ENCODE measurements at places on chromosomes 6 and 20.

DNA sequence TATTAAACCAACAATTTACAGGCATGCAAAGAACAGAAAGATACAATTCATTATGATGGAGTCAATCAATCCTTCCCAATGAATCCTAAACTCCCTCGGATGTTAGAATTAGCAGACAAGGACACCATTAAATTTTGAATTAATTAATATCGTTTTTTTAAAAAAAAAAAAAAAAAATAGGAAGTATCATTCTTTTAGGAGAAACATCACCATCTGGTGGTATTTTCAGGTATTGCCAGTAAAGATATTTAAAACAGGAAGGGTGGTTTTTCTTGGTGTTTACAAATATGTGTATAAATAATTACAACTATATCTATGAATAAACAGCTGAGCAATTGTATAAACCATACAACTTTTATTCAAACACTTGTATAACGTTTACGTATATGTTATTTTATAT is 564.4 kb downstream of the HAO1 start:
- no peak for DNase-seq

GRCh38 chr6:47047479-47048407 is 5.6 kb upstream of the ADGRF1 start:
- DNase-seq, result peak; percentile 9

DNA sequence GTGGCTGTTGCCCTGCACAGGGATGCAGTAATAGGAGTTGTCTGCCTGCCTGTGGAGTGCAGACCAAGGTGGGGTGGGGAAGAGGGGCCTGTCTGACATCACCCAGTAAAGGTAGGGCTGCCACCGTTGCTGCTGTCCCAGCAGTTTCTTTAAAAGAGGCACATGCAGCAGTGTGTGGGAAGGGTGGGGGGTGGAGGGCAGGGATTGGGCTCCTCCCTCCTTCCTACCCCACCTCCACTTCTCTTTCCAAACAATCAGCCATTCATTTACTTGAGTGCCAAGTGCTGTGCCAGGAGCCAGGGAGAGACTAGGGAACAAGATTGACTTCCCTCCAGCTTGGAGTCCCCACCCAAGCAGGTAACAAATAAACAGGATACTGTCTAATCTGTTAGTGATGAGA is 66.8 kb upstream of the MYL9 start:
- no peak for DNase-seq

- DNase-seq, result no peak
Observed at GRCh38 chr6:139529420-139529819, 155.0 kb upstream of the CITED2 start.

DNA sequence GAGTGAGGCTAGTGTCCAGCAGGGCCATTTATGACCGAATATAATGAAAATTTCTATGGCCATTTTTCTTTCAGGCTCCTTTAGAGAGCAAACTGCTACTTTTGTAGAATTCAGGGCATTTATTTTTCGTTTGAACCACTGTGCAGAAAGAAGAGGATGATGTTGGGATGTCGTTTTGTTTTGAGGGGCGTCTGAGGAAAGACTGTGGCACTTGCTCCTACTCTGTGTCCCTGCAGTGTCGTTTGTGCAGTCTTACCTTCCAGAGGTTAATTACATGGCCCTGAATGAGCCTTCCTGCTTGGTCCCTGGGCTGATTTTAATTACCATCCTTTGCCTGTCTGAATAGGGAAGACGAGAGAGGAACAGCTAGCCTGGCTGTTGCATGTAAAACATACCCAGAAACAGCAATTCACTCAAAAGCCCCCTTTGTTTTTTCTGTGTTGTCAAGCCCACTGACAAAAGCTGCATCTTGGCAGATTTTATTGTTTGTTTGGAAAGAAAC is 65.3 kb downstream of the CTNNBL1 start:
- no peak for DNase-seq

DNA sequence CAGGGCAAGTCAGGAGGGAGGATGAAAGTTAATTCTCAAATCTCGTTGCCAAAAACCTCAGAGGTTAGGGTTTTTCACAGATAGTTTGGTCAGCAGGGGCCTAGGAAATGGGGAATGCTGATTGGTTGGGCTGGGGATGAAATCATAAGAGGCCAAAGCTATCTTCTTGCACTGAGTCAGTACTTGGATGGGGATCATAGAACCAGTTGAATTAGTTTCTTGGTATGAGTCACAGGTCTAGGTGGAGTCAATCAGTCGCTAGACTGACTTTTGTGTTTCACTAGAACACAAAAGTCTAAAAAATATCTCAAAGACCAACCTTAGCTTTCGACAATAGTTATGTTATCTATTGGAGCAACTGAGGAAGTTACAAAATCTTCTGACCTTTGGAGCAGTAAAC is 368.5 kb downstream of the TBC1D32 start:
- no peak for DNase-seq

DNA sequence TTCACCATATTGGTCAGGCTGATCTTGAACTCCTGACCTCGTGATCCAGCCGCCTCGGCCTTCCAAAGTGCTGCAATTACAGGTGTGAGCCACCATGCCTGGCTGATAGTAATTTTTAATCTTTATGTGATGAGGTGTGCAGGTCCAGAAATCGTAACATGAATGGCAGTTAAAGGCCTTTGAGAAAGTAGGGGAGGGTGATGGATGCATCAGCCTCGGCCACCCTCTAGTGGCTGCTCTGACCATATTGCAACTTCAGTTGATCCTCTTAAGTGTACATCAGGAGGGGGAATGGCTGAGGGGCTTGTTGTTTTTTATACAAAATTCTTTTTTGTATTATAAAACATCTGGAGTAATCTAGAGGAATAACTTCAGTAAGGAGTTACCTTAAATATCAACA is 193.0 kb downstream of the ZFAND3 start:
- peak; percentile 18 for DNase-seq

DNA sequence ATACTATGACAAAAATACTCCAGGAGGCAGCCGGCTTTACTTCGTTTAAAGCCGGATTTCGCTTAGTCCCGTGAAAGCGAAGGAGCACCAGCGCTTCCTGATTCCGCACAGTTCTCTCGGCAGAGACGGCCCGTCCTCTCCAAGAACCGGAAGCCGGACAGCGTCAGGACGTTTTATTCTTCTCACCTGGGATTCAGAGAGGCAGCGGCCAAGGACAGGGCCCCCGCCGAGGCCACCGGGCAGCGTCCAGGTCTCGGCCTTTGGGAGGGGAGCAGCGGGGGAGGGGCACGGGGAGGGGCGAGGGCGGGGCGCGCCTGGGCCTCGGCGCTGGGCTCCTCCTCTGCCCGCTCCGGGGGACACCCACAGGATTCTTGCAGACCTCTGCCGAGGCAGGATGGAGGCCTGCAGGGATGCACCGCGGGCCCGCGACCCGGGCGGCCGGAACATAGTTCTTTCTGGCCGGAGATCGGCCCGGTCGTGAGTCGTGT is 2.8 kb upstream of the DIDO1 start:
- DNase-seq, result peak; percentile 65

DNA sequence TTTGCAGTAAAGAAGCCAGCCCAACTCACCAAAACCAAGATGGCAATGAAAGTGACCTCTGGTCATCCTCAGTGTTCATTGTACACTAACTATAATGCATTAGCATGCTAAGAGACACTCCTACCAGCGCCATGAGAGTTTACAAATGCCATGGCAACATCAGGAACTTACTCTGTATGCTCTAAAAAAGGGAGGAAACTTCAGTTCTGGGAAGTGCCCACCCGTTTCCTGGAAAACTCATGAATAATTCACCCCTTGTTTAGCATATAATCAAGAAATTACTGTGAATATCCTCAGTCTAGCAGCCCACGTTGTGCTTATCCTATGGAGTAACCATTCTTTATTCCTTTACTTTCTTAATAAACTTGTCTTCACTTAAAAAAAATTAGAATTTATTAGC is 19.4 kb upstream of the TRERF1 start:
- no peak for DNase-seq

GRCh38 chr6:97632341-97632740 is 349.3 kb upstream of the MMS22L start:
- DNase-seq, result no peak

- no peak for DNase-seq
Observed at GRCh38 chr20:50389808-50390684, 120.1 kb upstream of the PTPN1 start.

- DNase-seq, result no peak
Observed at GRCh38 chr6:25263657-25264056, 15.5 kb upstream of the CARMIL1 start.

DNA sequence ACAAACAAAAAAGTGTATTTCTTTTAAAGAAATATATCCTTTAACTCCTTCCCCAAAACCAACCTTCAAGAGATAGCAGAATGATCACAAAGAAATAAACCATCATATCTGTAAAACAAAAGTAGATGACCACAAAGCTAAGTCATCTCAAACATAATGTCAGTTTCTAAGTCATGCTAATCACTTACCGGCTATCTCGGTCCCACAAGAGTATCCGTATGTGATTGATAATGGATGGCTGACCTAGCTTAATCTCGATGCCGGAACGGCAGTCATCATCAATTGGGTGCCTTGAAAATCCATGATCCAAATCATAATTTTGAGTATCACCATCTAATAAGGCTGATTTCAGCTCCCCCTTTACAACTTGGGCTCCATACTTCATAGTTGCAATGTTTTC is 59.7 kb downstream of the BTBD9 start:
- DNase-seq, result no peak

GRCh38 chr6:70254784-70255183 is 48.1 kb downstream of the COL9A1 start:
- no peak for DNase-seq

GRCh38 chr20:43849496-43850186 is 65.0 kb upstream of the TOX2 start:
- DNase-seq, result no peak

GRCh38 chr6:106692112-106692818 is 62.9 kb downstream of the QRSL1 start:
- no peak for DNase-seq

GRCh38 chr6:167760979-167761793 is 65.5 kb upstream of the AFDN start:
- no peak for DNase-seq

- DNase-seq, result no peak
Observed at GRCh38 chr20:62484478-62484877, 8.7 kb upstream of the GATA5 start.

- DNase-seq, result no peak
Observed at GRCh38 chr6:143346004-143346403, 104.5 kb downstream of the ADAT2 start.

- DNase-seq, result no peak
Observed at GRCh38 chr6:156771761-156772160, 5.4 kb upstream of the ARID1B start.

GRCh38 chr6:136445063-136445462 is 105.2 kb downstream of the MAP7 start:
- DNase-seq, result no peak

DNA sequence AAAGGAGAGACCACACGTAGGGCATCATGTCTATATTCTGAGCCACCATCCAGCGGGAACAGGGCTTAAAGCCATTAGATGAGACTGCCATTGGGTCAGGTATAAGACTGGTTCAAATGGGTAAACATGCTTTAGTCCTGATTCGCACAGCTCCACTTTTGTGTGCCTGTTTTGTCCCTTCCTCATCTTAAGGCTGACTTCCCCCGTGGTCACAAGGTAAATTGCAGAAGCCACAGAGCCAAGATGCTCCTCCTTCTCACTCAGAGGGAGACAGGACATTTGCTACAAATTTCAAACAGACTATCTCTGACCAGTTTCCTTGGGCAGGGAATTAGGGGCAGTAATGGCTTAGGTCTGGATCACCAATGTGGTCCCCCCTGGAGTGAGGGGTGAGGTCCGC is 11.4 kb upstream of the IFNGR1 start:
- no peak for DNase-seq

- DNase-seq, result no peak
Observed at GRCh38 chr6:137734005-137734874, 132.8 kb upstream of the TNFAIP3 start.

GRCh38 chr6:168347053-168347452 is 27.5 kb upstream of the DACT2 start:
- no peak for DNase-seq

- no peak for DNase-seq
Observed at GRCh38 chr20:51228763-51229162, 205.9 kb upstream of the KCNG1 start.

DNA sequence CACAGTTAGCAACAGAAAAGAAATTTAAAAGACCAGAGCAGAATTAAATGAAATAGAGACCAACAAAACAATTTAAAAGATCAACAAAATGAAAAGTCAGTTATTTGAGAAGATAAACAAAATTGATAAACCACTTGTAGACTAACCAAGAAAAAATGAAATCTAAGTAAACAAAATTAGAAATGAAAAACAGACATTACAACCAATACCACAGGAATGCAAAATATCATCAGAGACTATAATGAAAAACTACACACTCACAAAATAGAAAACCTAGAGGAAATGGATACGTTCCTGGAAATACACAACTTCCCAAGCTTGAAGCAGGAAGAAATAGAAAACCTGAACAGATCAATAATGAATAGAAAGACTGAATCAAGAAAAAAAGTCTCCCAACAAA is 97.8 kb downstream of the WDR27 start:
- no peak for DNase-seq

GRCh38 chr6:30750379-30750668 is 6.0 kb upstream of the IER3 start:
- no peak for DNase-seq

DNA sequence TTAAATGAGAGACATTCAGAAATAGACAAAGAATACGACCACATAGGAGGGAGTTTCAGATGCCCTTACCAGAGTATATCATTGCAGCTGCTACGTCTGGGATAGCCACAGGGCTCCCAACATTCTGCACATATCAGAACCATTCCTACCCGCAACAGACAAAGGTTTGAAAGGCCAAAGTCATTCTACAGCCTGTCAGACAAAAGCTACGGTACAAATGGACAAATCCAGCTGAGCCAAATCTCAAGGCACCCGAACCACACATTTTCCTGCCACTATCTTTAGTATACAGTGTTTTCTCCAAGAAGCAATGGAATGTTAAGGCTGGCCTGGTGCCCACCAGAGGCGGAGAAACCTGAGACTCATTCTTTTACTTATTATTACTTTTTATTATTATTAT is 30.5 kb upstream of the LYRM2 start:
- no peak for DNase-seq

DNA sequence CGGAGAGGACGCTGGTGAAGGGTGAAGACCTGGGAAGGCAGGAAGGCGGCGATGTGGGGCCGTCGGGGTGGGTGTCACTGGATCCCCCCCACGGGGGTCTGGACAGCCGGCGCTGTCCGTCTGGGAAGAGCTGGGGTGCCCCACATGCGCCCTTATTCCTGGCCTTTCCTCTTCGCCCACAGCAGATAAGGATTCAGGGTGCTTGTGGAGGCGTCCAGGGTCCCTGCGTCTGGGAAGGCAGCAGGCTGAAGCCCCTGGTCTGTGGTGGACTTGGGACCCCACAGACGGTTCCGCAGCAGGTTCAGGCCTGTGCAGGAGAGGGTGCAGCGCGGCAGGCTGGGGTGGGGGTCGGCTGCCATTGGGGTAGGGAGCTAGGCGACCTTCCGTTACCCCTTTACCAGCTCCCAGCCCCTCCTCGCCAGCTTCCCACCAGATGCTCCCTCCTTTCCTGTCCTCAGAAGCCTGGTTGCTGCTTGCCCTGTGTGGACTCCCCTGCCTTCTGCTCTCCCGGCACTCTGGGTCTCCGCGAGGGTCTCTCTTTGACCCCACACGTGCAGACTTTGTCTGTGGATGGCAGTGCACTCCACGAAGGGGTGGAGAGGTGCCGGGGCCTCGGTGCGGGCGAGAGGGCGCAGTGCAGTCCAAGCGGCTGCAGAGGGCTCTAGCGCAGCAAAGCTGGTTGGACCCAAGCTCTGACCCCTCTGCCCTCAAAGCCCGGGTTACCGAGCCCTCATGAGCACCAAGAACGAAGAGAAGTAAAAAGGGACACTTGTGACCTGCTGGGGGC is 2.1 kb upstream of the GATA5 start:
- no peak for DNase-seq
